SK-N-DZ (cell line): ENCODE measurements at places on chromosomes 6 and 20.

DNA sequence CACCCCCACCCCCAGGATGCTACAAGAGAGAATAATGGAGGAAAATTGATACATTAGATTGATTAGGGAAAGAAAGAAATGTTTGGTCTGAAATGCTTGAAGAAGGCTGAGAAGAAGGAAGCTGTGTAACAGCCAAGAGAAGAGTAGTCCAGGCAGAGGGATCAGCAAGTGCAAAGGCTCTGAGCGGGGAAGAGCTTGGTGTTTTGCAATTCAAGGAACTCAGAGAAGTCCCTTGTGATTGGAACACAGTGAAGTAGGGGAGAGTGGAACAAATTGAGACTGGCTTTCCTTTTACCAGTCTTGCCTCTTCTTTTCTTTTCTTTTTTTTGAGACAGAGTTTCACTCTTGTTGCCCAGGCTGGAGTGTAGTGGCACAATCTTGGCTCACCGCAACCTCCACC is 76.6 kb upstream of the CHD6 start:
- DNase-seq, result no peak

- DNase-seq, result no peak
Measured at GRCh38 chr6:28693033-28693750, 167.5 kb downstream of the GPX5 start.

- no peak for DNase-seq
Measured at GRCh38 chr20:59123011-59123677, 40.5 kb upstream of the ZNF831 start.

GRCh38 chr20:24350923-24351368 is 118.5 kb upstream of the SYNDIG1 start:
- DNase-seq, result no peak

DNA sequence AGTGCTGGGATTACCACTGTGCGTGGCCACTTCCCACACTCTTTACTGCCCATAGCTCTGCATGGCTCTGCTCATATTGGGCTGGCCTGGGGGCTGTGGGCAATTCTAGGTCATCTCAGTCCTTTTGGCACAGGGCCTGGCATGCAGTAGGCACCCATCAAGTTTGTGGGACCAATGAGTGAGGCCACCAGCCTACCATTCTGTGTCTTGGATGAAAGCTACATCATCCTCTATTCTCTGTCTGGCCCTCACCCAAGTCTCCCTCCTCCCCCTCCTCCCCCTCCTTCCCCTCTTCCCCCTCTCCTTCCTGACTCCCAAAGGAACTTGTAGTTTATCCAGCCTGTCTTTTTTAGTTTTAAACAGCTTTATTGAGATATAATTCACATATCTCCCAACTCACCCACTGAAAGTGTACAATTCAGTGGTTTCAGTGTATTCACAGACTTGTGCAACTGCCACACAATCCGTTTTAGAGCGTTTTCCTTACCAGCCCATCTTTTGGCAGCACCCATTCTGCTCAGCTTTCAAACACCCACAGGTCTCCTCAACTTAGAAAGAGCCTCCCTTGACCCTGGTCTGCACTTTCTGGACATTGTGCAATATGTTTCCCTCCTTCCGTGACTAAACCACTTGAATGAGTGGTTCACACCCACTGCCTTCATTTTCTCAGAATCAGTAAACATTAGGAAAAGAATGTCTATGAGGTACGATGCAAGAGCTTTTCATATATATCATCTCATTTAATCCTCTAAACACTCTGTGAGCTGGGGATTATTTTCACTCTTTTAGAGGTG is 21.5 kb upstream of the MRPS18A start:
- no peak for DNase-seq
